M059J (cell line): ENCODE measurements at places on chromosomes 2 and 18. TPM values are rescaled to one million over a fixed set of nuclear protein-coding genes. Genes with fewer than 3 reads are reported as not detected.

DNA sequence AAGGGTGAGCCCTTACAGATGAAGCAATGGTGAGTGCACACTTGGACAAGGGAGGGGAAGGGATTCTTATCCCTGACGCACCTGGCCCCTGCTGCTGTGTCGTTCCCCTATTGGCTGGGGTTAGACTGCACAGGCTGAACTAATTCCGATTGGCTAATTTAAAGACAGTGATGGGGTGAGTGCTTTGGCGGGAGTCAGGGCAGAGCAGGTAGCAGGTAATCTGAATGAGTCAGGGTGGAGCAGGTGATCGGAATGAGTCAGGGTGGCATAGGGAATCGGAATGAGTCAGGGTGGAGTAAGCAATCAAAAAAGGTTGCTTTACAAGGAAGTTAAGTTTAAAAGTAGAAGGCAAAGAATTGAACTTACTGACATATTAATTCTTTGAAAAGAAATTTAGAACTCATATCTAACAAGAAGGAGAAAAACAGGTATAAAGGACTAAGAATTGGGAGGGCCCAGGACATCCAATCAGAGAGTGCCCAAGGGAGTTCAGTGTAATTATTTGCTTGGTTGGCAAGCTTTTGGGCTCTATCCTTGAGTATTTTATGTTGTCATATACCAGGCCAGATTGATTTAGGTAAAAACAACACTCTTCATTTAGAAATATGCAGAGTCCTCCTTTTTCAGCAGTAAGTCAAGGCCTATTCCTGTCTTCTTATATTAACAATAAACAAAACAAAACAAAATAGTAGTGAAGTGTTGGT is 52.3 kb upstream of the RALBP1 start:
- no peak for DNase-seq

The FZD7 gene
- 26.9 and 39.8 TPM in 2 replicates for total RNA-seq

- no peak for DNase-seq
Measured at GRCh38 chr2:33485051-33485450, 8.6 kb downstream of the RASGRP3 start.

DNA sequence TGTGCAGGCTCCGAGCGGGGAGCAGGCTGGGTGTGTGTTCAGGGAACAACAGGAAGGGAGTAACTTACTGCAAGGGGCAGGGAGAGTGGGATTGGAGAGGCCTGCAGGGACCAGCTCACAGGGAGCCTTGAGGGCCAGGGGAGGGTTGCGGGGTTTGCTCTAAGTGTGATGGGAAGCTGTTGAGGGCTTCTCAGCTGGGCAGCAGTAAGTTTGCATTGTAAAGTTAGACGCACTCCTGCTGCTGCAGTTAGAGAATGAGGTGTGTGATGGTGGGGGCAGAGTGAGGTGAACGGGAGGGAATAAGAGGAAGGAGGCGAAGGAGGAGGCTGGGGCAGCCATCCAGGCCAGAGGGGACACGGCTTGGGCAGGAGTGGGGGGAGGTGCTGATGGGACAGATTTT is 53.4 kb downstream of the BOLA3 start:
- DNase-seq = no peak

GRCh38 chr18:37889963-37890362 is 324.4 kb upstream of the CELF4 start:
- DNase-seq = no peak

DNA sequence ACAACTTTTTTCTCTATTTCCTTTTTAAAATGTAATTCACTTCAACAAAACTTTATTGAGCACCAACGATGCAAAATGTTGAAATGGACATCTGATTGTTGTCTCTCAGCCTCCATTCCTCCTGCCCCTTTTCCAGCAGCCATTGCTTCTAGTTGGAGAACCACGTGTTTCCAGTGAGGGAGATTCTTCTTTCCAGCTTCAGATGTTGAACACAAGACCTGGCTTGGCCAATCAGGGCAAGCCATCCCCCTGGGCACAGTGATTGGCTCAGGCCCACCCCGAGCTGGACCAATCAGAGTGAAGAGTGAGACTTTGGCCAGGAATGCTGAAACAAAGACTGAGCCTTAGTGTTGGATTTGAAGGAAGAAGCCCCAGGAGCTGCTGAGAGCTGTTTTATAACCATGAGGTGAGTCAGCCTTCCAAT is 59.0 kb downstream of the E2F6 start:
- peak; percentile 62 for DNase-seq

The TUBA3D gene
- not detected in 2 replicates for total RNA-seq

- peak; percentile 76 for DNase-seq
Measured at GRCh38 chr18:48833701-48834412, 116.9 kb downstream of the SMAD7 start.

GRCh38 chr2:5561006-5561405 is 131.2 kb upstream of the SOX11 start:
- peak; percentile 7 for DNase-seq

The TMEM87B gene
- total RNA-seq = 21.9 and 27.3 TPM in 2 replicates

The C2orf81 gene
- total RNA-seq = 0.57 and 1.6 TPM in 2 replicates

- peak; percentile 76 for DNase-seq
Measured at GRCh38 chr2:234162861-234163260, 112.4 kb downstream of the SPP2 start.

DNA sequence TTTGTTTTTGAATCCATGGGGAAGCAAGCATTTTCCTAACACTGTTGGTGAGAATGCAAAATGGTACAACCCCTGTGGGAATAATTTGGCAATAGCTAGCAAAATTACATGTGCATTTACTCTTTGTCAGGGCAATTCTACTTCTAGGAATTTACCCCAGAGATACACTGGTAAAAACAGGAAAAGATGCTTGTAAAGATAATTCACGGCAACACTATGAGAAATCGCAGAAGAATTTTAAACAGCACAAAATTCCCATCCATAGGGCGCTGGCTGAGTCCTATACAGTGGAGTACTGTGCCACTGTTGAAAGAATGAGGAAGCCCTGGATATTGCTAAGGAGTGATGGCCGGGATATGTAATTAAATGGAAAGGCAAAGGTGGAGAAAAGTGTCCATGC is 75.8 kb downstream of the DGKD start:
- DNase-seq = peak; percentile 82

The DSC1 gene
- total RNA-seq = not detected in 2 replicates

DNA sequence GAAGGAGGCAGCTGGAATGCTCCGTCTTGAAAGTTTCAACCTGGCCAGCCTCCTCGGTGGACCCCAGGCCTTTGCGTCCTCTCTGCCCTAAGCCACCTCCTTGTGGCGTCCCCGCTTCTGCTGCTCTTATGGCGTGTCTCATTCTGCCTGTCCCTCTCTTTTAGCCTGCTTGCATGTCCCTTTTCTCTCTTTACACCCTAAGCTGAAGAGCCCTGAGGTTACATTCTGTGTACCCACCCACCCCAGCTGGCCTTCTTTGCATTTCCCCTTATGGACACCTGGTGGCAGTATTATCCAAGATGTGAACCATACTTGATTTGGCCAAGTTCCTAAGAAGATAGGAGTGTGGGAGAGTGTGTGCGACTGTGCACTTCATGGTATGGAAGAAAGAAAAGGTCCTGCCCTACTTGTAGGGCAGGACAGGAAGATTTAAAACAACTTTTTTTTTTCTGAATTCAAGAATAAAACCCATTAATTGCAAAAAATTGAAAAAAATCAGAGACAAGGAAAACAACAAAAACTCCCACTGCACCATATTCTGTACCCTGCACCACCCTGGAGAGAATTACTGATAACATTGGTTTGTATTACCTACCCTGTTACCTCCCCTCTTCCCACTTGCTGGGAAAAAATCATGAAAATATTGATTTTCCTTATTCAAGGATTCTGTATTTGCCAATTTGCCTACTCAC is 77.4 kb downstream of the DYSF start:
- DNase-seq = peak; percentile 33

- no peak for DNase-seq
Measured at GRCh38 chr2:27711804-27712203, 48.1 kb downstream of the SLC4A1AP start.
